Omental fat pad (tissue), 4 donors: ENCODE measurements at places on chromosomes 13 and 19. TPM values are rescaled to one million over a fixed set of nuclear protein-coding genes. Genes with fewer than 3 reads are reported as not detected.

PLVAP gene
- 128 TPM for total RNA-seq

LPAR2 gene
- total RNA-seq: 7.2 TPM

FAAP24 gene
- 1.3 TPM for total RNA-seq

LIM2 gene
- not detected for total RNA-seq

COL4A2 gene
- total RNA-seq: 744 TPM

FCHO1 gene
- total RNA-seq: 3.1 TPM

FFAR2 gene
- 0.75 TPM for total RNA-seq

YJEFN3 gene
- 0.75 TPM for total RNA-seq

KCNC3 gene
- total RNA-seq: 0.28 TPM

PRR36 gene
- total RNA-seq: not detected

ZNF568 gene
- 5.6 TPM for total RNA-seq

PSMC4 gene
- total RNA-seq: 72.3 TPM

PRSS57 gene
- not detected for total RNA-seq

ZNF816 gene
- 3.1 TPM for total RNA-seq

VSTM2B gene
- not detected for total RNA-seq

NPHS1 gene
- total RNA-seq: not detected

IGSF23 gene
- not detected for total RNA-seq

KIR2DL1 gene
- 0.36 TPM for total RNA-seq

OR7A5 gene
- not detected for total RNA-seq

DMRTC2 gene
- not detected for total RNA-seq
